Hepatic stellate cell (primary cell): ENCODE measurements at places on chromosomes 6 and 20.
A peak's percentile ranks its signal among the peaks of the same experiment; 100 is the strongest.

- DNase-seq: no peak
Observed at GRCh38 chr6:13402711-13403110, 74.4 kb upstream of the TBC1D7 start.

- DNase-seq: no peak
Observed at GRCh38 chr6:135086414-135086764, 31.8 kb upstream of the HBS1L start.

DNA sequence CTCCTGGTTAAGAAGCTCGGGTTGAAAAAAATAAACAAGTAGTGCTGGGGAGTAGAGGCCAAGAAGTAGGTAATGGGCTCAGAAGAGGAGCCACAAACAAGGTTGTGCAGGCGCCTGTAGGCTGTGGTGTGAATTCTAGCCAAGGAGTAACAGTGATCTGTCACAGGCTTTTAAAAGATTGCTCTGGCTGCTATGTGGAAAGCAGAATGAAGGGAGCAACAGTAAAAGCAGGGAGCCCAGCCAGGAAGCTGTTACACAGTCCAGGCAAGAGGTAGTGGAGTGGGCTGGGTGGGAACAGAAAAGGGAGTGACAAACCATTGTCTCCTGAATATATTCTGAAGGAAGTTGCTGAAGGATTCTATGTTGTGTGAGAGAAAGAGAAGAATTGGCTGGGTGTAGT lies 2.0 kb downstream of the HFE start:
- no peak for DNase-seq

DNA sequence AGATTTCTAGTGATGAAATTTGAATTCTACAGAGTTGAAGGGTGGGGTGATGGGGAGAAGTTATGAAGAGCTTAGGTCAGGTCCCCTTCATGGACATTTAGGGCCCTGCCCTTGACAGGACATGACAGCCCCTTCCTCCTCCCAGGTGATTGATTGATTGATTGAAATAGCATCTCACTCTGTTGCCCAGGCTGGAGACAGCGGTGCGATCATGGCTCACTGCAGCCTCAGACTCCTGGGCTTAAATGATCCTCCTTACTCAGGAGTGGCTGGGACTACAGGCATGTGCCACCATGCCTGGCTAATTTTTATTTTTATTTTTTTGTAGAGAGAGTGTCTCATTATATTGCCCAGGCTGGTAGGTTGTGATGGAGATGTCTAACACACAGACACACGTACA lies 174.0 kb upstream of the RNF24 start:
- DNase-seq: no peak

GRCh38 chr6:39593646-39594045 lies 131.6 kb downstream of the KIF6 start:
- no peak for DNase-seq

GRCh38 chr6:95948324-95948723 lies 67.5 kb upstream of the FUT9 start:
- DNase-seq: no peak

DNA sequence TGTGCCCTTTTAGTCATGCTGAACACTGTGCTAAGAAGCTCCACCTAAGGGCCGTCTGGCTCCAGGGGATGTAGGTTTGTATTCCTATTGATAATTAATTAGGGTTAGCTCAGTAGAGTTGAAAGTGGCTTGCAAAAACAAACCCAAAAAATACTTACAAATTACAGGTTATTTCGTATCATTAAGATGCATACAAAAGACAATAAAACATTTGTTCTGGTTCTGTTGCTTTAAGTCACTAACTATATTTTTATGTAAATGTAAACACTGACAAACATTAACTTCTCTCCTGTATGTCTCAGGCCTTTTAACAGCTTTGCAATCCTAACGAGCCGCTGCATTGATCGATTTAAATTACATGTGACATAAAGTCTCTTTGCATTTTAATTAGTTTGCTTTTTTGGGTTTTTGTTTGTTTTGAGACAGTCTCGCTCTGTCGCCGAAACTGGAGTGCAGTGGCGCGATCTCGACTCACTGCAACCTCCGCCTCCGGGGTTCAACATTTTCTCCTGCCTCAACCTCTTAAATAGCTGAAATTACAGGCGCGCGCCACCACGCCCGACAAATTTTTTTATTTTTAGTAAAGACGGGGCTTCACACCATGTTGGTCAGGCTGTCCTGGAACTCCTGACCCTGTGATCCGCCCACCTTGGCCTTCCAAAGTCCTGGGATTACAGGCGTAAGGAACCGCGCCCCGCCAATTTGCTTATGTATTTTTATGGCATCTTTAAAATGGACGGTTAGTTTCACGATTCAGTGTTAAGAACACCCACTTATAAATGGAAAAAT lies 110.9 kb downstream of the HFE start:
- no peak for DNase-seq

DNA sequence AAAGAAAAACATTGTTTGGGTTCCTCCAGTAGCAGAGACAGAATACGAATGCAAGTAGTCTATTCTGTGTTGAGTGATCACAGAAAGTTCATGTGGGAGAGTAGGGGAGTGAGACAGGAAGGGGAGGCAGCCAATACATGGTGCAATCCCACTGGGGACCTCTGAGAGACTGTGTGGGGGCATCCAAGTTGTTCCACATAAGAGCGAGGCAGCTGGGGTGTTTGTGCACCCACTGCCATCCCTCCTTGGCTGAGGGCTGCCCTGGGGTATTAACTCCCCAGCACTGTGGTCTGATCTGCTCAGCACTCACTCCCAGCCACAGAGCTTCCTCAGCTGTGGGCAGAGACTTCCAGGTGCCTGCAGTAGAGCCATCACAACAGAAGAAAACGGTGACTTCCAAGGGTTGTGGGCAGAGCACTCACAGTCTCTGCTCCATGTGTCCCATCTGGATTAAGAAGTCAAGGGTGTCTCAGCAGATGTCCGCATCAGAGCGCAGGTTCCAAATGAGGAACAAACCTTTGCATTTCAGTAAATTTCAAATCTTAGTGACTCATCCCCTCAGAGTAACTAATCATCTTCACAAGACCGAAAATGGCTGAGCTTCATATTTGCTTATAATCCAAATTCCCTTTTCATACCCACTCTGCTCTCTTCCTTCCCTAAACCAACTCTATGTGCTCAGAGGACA lies 101.9 kb upstream of the NAA20 start:
- DNase-seq: no peak

DNA sequence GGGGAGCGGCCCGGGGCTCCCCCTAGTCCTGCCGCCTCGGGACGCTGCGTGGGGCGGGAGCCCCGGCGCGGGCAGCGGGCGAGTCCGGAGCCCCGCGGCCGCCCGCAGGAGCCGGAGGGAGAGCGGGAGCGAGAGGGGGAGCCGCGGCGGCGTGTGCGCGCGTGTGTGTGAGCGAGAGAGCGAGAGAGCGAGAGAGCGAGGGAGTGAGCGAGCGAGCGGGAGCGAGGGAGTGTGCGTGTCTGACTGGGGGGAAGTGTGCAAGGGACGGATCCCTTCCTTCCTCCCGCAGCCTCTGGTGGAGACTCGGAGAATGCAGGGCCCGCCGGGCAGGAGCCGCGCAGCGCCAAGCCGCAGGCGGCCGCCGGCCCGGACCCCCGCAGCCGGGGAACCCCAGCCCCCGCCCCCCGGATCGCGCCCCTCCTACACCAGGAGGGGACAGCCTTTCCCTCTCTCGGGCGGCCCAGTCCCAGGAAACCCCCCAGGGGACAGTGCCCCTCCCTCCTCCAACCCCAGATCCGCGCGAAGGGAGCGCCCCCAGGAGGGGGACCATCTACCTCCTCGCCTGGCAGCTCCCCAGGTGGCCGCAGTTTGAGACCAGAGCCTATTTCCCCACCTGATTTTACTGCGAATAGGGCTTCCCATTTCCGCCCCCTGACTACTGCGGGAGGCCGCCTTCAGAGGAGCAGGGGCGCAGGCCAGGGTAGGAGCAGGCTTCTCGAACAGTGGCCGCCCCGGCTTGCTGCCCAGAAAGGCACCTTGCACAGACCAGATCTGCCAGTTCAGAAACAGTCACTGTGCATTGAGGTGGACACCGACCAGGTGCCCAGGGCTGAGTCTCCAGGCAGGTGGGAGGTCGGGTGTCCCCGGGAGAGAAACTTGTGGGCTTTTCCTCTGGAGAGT lies at the start of gene CDH22:
Gene CDH22 (minus strand): TSS at position 241 of the 900 bp plus-strand sequence. CDS start 57,204 bp downstream, outside the sequence.
- DNase-seq: peak; percentile 80

DNA sequence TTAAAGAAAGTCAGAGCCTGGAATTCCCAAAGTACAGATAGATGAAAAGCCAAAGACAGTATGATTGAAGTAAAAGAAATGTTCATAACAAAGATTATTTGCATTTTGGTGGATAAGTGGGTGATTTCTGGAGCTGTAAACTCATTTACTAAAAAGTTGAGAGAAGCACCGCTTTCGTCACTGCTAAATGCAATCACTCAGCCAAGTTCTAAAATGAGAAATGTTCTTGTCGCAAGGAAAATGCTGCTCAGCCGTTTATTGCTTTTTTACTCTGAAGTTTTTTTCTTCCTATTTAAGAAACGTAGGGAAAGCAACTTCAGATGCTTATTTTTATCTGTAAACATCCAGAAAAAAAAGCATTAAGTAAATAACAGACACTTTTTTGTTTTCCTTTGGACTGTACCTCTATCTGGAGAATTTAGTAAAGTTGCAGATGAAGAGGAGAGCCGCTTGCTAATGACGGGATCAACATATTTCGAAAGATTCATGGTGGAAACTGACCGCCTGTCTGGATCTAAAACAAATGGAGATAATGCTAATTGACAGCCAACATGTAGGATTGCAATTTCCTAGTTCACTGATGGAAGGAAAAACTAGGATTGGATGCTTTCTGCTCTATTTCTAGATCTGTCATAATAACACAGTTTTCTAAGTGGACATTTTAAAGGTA lies 93.8 kb upstream of the BCLAF1 start:
- no peak for DNase-seq

DNA sequence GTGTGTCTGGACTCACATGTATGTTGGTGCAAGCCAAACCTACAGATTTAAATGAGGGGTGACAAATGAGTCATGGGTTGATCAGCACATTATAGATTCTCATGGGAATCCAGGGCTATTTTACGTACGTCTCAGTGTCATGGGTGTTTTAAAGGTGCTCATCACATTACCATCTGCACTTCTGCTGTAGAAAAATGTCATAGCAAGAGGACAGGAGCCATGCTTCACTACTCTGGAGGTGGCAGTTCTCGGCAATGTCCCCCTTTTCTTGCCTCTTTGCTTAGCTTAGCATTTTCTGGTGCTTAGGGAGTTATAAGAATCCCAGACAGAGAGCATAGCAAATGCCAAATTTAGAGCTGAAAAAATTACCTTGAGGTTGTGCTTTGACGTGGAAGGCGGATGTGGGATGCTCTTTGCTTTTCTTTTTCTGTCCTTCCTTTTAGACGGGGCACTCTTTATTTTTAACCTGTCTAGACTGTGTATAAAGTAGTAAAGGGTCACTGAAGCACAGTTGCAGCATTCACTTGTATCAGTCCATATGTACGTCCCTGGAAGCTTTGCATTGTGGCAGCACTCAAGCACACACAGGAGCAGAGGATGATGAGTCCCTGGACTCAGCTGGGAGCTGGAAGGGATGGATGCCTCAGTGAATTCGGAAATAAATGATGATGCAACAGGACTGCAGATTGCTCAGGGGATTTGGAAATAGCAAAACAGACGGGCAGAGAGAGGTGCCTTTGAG lies 139.7 kb downstream of the SYNDIG1 start:
- no peak for DNase-seq
